ENCODE measurements at places on chromosomes 6 and 20.

DNA sequence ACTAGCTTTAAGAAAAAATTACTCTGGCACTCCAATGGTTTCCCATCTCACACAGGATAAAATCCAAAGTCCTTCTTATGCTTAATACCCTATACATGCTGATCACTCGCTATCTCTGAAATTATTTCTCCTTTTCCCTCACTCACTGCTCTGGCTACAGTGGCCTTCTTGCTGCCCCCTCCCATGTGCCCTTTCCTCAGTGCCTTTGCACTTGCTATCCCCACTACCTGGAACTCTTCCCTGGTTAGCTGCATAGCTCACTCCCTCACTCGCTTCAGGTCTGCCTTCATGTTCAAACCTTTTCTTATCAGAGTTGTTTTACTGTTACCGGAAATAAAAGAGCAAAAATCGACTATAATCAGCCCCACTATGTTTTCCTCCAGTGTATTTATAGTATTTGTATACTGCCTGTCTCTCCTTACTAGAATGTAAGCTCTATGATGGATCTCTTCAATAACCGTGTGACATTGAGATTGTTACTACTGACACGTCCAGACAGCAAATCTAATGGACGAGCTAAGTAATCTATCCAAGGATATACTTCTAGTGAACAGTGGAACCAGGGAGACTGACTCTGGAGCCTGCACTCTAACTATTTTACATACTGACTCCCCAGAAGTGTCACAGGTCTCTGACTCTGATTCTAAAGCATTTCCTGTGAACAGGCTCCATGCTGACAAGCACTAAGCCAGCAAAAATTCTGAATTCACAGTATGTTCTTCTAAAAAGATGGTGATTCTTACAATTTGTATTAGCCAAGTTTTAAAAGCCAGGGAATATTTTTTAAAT is 25.1 kb downstream of the FKBP5 start:
- DNase-seq = no peak

GRCh38 chr20:51098284-51098810 is 75.4 kb upstream of the KCNG1 start:
- no peak for DNase-seq

GRCh38 chr20:50309764-50310672 is 119.4 kb downstream of the CEBPB start:
- no peak for DNase-seq

DNA sequence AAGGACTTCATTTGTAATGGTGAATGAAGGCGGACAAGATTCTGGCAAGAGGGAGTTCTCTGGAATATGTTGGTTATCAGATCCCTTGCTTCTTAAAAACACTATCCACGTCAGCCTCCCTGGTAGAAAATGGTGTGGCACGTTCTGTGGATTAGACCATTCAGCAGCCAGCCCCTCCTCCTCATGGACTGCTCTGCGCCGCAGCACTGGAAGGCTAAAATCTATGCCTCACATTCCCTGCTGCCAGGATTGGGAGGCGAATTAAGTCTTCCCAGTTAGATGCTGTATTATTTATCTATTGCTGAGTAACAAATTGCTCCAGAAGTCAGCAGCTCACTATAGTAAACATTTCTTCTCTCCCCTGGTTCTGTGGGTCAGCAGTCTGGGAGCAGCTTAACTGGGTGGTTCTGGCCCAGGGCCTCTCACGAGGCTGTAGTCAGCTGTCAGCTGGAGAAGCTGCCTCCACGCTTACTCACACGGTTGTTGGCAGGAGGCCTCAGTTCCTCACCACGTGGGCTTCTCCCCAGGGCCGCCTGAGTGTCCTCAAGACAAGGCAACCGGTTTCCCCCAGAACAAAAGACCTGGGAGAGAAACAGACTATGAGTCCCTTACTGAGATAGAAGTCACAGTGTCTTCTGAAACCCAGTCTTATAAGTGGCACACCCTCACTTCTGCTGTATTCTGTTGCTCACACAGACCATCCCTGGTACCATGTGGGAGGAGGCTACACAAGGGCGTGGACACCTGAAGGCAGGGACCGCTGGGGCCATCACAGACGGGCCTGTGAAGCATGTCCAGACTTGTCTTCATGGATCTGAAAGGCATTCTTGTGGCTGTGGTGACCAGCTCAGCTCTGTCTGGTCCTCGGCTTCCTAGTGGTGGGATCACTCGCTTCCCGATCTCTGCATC is 101.0 kb downstream of the NRN1 start:
- no peak for DNase-seq

All from cerebellar nuclear complex (tissue), 1 donor.